Hematopoietic multipotent progenitor cell treated with erythropoietin and hydrocortisone succinate and interleukin-3 and kit ligand, for 17 days (in vitro differentiated cells): ENCODE measurements at places on chromosomes 7 and 10.

- no peak for DNase-seq
These were observed 29.7 kb downstream of the RASGEF1A start for GRCh38 chr10:43237128-43237527.

GRCh38 chr7:20651960-20652544, 36.6 kb downstream of the ABCB5 start:
- DNase-seq: no peak

- no peak for DNase-seq
These were observed 5.3 kb upstream of the C1GALT1 start for GRCh38 chr7:7177044-7177517.

DNA sequence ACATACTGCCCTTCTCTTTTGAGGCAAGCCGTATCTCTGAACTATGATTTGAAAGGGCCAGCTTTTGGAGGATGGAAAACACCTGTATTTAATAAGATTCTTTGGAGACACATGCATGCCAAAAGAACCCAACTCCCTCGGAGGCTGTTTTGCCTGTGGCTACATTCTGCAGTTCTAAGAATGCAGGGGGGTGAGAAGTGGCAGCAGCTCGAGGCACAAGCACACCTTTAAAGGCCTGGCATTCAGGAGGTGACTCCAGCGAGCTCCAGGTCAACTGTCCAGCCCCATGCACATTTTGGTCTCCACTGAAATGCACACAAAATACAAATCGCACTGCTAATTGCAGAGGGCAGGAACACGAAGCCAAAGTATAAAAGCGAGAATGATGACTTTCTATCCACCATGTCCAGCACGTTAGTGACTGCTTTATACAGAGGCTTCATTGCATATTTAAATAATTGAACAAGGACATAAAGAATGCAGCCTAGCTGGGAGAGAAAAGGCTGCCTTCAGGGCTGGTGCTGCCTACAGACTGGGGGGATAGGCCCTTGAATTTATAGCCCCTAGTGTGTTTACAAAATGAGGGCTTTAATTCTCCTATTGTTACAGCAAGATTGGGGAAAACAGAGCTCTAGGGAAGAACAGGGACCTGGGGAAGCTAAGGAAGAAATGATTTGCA, 359.3 kb downstream of the PLXNA4 start:
- no peak for DNase-seq

DNA sequence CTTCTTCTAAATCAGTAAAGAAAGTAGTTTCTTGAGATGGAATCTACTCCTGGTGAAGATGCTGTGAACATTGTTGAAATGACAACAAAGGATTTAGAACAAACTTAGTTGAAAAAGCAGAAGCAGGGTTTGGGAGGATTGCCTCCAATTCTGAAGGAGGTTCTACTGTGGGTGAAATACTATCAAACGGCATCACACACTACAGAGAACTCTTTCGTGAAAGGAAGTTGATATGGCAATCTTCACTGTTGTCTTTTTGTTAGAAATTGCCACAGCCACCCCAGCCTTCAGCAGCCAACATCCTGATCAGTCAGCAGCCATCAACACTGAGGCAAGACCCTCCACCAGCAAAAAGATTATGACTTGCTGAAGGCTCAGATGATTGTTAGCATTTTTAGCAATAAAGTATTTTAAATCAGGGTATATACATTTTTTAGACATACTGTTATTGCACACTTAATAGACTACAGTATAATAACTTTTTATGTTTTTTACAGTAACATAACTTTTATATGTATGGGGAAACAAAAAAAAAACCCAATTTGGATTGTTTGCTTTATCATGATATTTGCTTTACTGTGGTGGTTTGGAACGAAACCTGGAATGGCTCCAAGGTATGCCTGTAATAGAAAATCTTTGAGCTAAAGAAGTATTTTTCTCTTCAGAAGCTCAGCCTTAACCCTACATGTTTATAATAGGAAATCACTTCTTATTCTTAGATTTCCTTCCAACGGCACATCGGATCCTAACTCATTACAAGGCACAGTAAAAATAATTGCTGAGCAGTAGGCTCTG, 257.3 kb downstream of the LRMDA start:
- DNase-seq: no peak

DNA sequence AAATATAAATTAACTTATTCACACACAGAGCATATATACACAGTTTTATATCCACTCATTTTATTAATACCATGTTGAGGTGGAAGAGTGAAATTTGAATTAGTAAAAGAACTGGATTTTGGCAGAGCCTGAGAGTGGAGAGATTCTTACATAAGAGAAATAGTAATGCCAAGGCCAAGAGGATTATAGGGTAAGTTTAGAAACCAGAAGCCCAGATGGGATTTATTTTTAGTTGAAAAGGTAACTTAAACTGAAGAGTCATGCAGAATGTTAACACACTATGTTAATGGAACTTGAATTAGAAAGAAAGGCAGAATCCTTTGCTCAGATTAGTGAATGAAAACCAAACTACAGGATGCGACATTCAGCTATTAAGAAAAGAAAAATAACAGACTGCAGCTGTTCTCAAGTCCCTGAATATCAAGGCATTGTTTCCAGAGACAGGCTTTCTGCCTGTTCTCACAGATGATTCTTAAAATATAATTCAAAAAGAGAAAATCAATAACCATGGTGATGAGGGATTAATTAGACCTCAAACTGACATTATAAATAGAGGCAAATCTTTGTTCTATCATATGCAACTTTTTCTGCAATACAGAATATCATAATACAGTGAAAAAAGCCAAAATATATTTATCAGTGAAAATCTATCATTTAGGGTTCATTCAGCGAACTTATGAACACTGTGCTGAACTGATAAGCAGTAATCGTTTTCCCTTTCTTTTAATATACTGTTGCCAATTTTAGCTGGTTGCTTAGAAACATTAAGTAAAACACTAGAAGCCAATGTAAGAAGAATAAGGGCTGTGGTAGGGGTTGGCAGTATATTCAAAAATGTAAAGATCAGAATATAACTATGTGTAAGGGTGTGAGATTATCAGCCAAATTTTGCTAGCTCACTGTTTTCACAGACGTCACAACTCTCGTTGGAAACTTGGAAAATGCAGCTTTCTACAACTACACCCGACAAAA, 34.4 kb downstream of the HECTD2 start:
- DNase-seq: no peak

GRCh38 chr7:51349820-51350545, 33.4 kb upstream of the COBL start:
- no peak for DNase-seq

DNA sequence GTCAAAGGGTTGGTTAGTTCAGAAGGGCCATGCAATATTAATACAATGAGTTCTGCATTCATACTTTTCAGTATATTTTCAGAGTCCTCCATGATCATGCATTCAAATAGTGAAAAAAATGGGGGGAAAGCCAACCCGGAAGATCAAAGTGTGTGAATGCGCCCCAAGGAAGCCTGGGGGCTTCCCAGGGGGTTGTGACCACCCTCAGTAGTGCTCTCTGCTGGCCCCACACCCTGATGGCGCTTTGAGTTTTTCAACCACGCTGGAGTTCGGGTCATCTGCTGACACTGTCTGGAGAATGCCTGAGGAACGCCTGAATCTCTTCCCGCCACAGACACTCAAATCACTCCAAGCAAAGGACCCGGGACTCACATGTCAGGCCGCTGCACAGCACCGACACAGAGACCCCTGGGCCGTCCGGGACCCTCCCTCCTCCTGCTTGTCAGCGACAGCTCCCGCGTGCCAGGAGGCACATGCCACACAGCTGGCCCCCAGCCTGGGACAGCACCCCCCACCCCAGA, 1.0 kb downstream of the TNS3 start:
- DNase-seq: no peak

DNA sequence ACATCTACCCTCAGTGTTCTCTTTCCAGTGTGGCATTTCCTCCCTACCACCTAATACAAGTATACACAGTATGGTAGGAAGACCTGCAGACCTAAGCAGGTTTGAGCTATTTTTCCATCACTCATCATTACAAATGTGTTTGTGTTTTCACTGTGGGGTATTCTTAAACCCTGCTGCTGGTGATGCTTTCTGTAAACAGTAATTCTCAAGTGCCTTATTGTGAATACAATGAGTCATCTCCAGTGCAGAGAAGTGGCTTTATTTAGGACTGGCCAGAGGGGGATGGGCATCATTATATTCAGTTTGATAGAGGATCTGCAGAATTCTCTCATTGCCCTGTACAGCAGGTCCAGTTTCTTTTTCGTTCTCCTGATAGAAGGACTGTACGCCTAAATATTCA, 63.7 kb downstream of the GRM8 start:
- no peak for DNase-seq
